NCI-H2081 treated with DMSO at 0.1 percent for 48 hours (cell line): ENCODE measurements at places on chromosomes 1 and 21.

DNA sequence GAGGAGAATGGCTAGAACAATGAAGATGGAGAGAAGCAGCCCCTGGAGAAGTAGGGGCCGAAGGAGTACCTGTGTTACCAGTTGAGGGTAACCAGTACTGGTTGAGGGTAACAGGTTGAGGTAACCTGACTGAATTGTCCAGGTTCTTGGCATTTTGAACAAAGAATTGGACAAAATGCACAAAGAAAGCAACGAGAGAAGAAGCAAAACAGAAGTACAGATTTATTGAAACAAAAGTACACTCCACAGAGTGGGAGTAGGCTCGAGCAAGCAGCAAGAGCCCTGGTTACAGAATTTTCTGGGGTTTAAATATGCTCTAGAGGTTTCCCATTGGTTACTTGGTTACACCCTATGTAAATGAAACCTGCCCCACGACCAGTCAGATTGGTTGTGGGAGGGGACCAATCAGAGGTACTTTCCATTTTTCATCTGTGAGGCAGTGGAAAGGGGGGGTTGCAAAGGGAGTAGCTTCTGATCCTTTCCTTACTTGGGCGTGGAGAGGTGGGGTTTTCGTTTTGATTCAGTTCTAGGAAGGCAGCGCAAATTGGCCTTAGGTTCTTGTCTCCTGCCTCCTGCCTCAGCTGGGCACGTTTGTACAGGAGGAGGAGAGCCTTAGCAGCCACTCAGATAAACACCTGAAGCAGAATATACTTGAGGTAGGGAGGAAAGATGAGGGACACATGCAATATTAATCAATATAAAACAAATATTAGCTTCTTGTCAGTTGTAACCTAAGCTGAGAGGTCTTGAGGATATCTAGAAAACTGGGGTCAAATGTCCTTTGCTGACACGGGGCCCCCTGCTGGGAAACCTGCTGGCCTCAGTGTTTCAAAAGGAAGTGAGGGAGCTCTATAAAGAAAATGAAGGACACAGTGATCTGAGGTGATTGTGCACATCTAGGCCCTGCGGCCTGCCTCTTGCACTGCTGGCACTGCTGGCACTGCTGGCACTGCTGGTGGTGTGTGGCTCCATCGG is 14.3 kb upstream of the LSM10 start:
- no peak for DNase-seq

- DNase-seq, result no peak
Measured at GRCh38 chr1:185894791-185895190, 160.6 kb downstream of the HMCN1 start.

DNA sequence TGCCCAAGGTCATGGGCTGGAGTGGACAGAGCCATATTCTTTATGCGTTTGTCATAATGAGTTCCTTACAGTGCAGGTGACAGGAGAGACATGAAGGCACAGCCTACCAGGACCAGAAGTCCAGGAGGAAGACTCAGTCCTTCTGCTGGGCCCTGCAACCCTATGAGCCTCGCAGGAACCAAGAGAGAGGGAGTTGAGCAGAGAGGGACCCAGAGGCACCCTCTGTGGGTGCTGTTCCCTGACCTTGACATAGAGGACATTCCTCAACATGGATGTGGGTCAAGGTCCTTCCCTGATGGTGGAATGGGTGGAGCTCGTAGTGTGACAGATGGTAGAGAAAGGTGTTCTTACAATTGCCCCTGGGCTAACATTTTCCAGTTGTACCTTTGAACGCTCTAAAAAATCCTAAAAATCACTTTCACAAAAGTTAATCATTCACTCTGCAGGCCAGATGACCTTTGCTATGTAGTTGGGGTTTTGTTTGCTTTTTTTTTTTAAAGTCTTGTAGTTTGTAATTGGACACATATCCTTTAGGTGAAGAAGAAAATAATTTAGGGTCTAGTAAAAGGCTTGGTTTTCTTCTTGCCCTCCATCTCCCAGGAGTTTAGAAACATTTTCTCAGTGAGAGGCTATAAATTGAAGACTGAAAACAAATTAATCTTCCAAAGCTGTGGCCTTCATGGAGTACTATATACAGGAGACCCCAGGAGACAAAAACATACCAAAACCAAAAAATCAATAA is 41.9 kb downstream of the MAB21L3 start:
- DNase-seq, result no peak

DNA sequence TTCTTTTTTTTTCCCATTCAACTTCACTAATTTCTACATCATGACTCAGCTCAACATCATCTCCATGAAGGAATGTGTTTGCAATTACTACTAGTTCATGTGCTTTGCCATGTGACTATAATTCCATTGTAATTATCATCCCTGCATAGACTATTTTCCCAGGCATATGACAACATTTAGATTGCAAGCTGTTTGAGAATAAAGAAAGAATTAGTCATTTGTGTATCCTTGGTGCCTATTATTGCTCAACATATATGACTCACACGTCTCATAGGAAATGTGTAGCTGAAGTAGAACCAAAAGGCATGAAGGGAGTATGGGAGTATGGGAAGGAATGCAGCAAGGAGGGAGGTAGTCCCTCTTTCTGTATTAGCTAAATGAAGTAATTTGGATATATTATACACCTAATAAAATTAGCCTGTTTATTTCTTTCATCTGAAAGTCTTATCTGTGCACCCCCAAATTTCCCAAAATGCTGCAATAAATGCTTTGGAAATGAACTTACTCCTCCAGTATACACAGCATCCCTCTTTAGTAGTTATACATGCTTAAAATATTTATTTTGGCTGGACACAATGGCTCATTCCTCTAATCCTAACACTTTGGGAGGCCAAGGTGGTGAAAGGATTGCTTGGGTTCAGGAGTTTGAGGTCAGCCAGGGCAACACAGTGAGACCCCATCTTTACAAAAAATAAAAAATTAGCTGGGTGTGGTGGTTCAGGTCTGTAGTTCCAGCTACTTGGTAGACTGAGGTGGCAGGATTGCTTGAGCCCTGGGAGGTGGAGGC is 316.9 kb upstream of the ADGRL4 start:
- no peak for DNase-seq

- DNase-seq, result no peak
Measured at GRCh38 chr1:237154157-237154556, 112.2 kb downstream of the RYR2 start.

DNA sequence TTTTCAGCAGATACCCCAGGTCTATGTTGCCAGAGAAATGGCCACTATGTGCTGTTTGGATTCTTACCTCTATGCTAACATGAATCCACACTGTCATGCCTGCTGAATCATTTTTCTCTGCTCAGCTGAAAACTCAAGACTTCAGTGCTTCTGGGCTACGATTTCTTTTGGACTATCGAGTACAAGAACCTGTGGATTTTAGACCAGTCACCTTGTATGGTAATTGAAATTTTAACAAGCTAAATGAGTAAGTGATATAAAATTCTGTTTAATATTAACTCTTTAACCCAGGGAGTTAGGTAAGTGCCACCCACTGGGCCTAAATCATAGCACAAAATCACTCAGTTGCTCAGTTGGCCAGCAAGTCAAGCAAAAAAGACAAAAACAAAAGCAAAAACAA is 35.8 kb downstream of the LHX8 start:
- no peak for DNase-seq

DNA sequence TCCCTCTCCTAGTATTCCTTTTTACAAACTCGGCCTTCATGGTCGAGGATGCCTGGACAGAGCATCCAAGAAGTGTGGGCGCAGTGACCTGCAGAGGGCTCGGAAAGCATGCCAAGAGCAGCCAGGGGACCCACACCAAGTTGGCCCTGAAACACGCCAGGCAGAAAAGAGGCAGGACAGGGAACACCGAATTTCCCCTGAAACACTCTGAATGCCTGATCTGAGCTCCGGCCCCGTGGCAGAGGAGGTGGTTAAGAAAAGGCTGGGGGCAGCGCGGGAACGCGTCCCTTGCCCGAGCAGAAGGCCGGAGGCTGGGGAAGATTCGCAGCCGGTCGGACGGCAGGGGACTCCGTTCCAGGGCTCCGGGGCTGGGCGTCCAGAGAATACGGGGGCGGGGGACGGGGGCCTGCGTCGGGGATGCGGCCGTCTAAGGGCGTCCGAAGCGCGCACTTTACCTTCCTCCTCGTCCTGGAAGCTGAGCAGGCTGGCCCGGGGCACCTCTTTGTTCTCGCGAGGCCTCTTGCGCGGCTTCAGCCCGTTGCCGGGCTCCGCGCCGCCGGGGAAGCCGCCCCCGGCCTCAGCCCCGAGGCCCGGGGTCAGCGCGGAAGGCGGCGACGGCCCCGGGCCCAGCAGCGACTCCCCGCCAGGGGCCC is 558 bp downstream of the PAXBP1 start:
- DNase-seq, result no peak

- DNase-seq, result no peak
Measured at GRCh38 chr1:17245816-17246325, 3.0 kb upstream of the PADI3 start.

- no peak for DNase-seq
Measured at GRCh38 chr1:168520832-168521231, 23.0 kb downstream of the XCL2 start.

GRCh38 chr1:42932442-42932941 is 26.2 kb downstream of the SLC2A1 start:
- no peak for DNase-seq

- no peak for DNase-seq
Measured at GRCh38 chr1:5887971-5888361, 104.3 kb downstream of the NPHP4 start.

- DNase-seq, result no peak
Measured at GRCh38 chr1:226938903-226939437, 1.1 kb upstream of the COQ8A start.

- DNase-seq, result no peak
Measured at GRCh38 chr21:19322360-19322759, 918.8 kb upstream of the TMPRSS15 start.

- DNase-seq, result no peak
Measured at GRCh38 chr21:44434568-44434925, 20.8 kb upstream of the LRRC3 start.
